ENCODE measurements at places on chromosomes 12 and 14. TPM values are rescaled to one million over a fixed set of nuclear protein-coding genes. Genes with fewer than 3 reads are reported as not detected.

Gene RAN
- 201 TPM for total RNA-seq

GRCh38 chr12:39426636-39427240, 16.2 kb downstream of the KIF21A start:
- DNase-seq, result no peak

- peak; percentile 70 for DNase-seq
Observed at GRCh38 chr12:48979602-48980388, 1.7 kb downstream of the WNT1 start.

GRCh38 chr12:53623548-53624385, 2.4 kb downstream of the ATF7 start:
- no peak for DNase-seq

- no peak for DNase-seq
Observed at GRCh38 chr14:74896400-74896799, 14.7 kb downstream of the DLST start.

DNA sequence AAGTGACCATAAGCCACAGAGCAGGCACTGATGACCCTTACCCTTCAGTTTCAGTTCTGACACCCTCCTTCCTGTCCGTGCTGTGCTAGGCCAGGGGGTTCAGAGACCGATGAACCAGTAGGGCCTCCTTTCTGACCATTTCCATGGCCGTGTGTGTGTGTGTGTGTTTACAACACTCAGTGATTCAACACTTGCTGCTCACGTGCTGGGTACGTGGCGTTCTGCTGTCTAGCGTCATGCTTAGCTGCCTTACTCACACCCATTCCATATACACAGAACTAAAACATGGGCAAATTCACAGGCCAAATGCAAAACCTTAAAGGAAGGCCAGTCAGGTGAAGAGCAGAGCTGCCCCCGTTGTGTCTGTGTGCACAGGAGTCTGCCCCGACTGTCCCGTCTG, 67.5 kb downstream of the DNAH10 start:
- no peak for DNase-seq

All from pancreas (tissue), 10 donors.